Adipocyte (in vitro differentiated cells): ENCODE measurements at places on chromosomes 4 and X.

GRCh38 chr4:6942238-6942800 lies 32.7 kb downstream of the TBC1D14 start:
- DNase-seq = peak; percentile 97

GRCh38 chrX:46954716-46955115 lies 42.5 kb downstream of the JADE3 start:
- DNase-seq = no peak

- no peak for DNase-seq
These were observed 140.4 kb downstream of the ZNF674 start for GRCh38 chrX:46404774-46405173.

DNA sequence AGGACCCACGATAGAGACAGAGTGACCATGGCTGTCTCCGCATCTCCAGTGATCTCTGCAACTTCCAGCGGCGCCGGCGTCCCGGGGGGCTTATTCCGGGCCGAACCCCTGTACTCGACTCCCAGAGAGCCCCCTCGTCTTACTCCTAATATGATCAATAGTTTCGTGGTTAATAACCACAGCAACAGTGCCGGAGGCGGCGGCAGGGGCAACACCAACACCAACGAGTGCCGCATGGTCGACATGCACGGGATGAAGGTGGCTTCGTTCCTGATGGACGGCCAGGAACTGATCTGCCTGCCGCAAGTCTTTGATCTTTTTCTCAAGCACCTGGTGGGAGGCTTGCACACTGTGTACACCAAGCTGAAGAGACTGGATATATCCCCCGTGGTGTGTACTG lies 343 bp downstream of the DACH2 start:
- DNase-seq = no peak

GRCh38 chrX:1596676-1597344 lies 5.4 kb downstream of the AKAP17A start:
- DNase-seq = no peak

DNA sequence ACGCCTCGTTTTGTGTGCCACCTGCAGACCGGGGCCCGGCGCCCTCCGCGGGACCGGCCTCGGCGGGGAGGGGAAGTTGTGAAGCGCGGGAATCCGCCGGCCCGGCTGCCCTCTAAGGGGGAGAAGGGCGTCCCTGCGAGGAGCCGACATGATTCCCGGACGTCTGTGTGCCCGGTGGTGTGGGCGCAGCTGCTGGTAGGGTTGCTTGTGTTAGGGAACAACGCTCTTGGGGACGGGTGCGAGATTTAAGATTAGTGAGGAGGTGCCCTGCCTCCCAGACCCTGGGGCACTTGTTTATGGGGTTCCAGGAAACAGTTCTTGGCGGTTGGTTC lies 627 bp downstream of the CDKN2AIP start:
- DNase-seq = peak; percentile 61

GRCh38 chr4:7971881-7972500 lies 32.3 kb upstream of the AFAP1 start:
- DNase-seq = no peak

DNA sequence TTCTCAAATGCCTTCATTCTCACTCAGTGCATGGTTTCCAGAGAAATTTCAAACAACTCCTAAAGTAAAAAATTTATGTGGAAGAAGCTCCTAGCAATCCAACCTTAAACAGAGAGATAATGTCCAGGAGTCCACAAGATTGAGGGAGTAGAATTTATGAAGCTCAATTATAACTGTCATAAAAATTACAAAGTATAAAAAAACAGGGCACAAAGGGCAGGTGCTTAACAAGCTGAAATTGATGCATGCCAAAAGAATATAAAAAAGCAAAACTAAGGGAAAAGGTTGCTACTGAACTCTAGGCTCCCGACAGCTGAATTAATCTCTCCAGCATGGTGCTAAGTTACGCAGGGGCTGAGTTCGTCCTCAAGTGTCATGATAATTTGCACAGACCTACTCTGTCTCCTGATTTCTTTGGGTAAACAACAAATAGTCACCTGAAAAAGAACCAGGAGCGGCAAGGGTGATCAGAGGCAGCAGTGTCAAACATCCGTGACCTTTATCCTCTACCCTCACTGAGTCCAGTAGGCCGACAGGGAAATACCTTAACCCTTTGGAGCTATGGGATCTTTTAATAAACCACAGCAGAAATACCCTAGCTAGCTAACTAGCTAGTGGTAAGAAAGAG lies 47.2 kb upstream of the RELL1 start:
- no peak for DNase-seq

DNA sequence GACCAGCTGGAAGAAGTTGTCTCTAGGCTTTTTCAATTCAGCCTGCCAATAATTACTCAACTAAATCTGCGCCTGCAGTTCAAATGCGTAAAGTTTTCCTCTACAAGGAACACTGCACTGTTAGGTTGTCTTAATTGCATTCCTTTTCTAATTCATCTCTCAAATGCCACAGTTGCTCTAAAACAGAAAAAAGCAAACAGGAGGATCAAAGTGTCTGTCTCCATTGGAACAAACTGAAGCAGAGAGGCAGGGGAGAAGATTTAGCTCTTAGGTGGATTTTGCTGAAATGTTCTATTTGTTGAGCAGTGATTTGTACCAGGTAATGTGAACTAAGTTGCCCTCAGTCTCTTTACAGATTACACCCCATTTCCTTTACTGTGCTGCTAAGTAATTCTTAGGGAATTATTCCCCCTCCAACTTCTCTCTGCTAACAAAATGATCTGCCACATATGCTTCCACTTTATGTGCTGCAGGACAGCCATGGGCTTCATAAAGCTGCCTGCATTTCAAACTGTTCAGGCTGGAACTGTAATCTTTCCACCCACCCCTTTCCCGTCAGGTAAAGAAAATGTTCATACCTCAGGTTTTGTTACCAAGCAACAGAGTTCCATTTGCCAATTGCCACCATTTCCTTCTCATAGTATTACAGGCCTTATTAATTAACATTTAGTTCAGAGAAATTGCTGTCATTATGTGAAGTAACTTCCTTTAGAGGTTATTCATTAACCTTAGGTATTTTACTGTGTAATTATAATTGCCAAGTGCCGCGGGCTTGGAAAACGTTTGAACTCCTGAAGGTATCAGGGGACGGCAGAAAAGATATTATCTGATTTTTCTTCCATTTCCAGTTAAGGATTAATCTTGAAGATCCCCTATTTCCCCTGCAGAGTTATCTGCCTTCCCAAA lies 149.3 kb downstream of the SPRY1 start:
- no peak for DNase-seq

DNA sequence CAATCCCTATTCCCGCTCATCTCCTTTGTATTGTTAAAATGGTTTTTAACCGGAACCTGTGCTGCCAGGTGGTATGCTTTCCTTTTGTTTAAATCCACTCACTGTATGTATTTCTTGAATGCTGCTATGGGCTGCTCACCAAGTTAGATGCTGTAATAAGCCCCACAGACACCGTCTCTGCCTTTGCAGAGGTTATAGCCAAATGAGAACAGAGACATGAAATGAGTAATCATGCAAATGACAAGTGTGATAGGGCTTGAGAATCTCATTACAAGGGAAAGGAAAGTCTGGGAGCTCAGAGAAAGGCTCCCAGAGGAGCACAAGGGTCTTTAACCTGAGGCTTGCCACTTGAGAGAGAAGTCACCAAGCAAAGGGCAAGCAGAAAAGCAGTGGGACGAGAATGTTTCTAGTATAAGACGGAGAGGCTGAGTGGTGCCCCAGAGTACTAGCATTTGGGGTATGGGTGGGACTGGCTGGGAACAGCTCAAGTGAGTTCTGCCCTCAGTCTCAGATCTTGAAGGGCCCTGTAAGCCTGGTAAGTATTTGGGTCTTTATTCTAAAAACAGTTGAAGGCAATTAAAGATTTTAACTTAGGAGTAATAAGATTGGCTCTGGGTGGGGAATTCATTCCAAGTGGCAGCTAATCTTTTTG lies 110.8 kb upstream of the H2AZ1 start:
- DNase-seq = no peak

DNA sequence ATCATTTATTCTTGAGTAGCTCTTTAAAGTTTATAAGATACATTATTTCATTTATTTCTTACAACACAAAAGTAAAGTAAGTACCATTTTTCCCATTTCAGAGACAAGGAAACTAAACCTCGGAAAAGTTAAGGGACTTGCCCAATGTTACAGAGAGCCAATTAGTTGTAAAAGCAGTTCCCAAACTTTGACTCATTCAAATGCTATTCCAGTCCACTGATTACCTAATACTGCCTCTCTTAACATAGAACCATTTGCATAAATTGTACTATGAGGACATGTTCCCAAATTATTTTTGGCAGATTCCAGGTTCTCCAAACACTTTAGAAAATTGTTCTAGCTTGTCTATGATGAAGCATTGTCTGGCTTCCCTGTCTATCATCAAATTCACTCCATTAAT lies 45.6 kb upstream of the GRIA3 start:
- DNase-seq = peak; percentile 60

DNA sequence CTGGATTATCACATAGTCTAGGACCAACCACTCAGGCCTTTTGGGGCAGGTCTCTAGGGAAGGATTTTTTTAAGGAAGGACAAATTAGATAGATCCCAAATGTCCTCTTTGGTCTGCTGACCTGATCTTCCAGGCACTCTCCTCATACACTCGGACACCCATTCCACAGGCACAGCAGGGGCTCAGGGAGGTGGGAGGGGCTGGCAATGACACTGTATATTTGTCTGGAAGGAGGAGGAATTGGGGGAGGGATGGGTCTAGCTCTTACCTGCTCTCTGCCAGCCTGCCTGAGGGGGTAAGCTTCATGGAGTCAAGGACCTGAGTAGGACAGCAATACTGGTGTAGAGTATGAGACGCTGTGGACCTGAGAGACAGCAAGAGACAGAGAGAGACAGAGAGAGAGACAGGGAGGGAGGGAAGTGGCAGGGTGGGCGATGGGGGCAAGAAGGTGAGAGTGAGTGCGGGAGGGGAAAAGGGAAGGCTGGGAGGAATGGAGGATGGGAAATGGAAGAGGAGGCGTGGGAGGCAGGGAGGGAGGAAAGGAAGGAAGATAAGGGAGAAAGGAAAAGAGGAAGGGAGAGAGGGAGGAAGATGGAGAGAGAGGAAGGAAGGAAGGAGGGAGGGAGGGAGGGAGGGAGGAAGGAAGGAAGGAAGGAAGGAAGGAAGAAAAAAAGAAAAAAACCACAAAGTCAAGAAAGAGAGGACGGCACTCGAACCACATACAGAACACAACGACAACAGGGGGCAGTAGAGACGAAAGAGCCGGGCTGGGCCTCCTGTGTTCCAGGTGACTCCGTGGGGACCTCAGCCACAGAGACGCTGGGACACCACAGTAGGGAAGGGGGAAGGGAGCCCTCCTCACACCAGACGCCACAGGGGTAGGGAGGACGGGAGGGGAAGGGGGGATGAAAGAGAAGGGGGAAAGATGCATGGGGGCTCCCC lies 1.8 kb downstream of the IQSEC2 start:
- DNase-seq = no peak

DNA sequence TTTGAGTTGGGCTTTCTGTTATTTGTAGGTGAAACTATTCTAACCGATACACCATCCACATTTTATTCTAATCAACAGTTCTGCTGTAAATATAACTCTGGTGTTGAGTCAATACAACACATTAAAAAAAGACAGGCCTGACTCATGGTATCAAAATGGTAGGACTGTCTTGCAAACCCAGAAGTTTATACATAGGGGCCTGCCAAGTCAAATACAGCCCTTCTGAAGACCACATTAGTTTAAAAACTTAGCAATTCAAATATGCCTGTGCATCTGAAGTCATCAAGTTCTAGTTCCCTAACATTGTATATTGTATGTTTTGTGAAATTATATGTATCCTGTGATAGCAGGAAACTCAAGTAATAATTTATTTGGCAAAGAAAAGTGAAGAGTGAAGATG lies 24.4 kb upstream of the PDE5A start:
- DNase-seq = peak; percentile 60

DNA sequence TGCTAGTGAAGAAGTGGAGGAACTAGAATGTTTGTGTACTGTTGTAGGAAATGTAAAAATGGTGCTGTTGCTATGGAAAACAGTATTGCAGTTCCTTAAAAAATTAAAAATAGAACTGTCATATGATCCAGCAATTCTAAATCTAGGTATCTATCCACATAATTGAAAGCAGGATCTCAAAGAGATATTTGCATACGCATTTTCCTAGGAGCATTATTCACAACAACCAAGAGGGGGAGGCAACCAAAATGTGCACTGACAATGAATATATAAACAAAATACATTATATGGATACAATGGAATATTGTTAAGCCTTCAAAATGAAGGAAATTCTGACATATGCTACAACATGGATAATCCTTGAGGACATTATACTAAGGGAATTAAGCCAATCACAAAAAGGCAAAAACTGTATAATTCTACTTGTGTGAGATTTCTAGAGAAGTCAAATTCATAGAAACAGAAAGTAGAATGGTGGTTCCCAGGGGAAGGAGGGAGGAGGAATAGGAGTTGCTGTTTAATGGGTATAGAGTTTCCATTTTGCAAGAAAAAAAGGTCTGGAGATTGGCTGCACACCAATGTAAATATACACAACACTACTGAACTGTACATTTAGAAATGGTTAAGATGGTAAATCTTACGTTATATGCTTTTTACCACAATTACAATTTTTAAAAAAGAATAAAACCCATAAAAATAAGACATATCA lies 35.6 kb upstream of the KCNE5 start:
- DNase-seq = peak; percentile 57

- DNase-seq = no peak
These were observed 109.5 kb upstream of the NKX1-1 start for GRCh38 chr4:1515763-1516162.

GRCh38 chr4:155952501-155952901 lies 1.2 kb downstream of the CTSO start:
- peak; percentile 70 for DNase-seq

DNA sequence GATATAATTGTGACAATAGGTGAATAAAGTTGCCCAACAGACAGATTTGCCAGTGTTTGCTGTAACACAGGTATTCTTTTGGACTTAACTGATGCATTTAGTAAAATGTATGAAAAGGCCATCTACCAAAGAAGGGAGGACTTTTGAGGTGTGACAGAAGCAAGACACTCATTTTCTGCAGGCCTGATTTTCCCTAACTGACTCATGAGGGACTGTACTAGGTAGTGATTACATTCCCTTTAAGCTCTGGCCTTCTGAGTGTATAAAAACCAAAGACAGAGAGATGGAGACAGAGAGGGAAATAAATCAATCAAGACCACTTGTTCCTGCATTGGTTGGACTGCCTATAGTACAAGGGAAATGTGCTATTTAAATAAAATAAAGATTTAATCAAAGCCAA lies 150.8 kb upstream of the GALNT7 start:
- no peak for DNase-seq

GRCh38 chr4:98092833-98093439 lies 50.3 kb downstream of the STPG2 start:
- DNase-seq = peak; percentile 62

DNA sequence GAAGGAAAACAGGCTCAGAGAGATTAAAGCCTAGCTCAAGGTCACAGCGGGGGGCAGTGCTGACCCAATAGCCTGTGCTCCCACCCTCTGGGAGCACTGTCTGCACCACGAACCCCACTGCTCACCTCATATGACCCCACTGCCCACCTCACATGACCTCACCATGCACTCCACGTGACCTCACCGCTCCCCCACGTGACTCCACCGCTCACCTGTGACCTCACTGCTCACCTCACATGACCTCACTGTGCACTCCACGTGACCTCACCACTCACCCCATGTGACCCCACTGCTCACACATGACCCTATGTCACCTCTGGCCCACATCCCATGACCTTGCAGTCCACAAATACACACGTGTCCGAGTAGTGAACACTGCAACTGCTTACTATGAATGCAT lies 55.4 kb downstream of the ACOX3 start:
- DNase-seq = no peak

- peak; percentile 74 for DNase-seq
These were observed 2.2 kb downstream of the PLXNB3 start for GRCh38 chrX:153766098-153766817.

- DNase-seq = no peak
These were observed 10.2 kb upstream of the HPGD start for GRCh38 chr4:174532445-174532844.
